ENCODE measurements at places on chromosomes 6 and 20.

DNA sequence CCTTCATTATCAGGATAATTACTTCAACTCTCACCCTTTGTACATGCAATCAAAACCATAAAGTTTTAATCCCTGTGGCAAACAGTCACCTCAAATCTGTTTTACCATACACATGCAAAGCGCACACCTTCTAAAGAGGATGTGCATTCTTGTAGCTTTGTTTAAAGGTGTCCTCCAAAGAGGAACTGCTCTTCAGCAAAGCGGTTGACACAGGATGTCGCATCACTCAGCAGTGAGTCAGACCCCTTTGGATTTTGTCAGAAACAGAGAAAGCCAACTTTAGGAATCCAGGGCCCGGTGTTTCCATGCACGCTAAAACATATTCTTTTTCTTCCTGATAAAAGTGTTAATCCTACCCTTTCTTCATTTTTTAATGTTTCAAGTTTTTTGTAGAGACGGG lies 268.3 kb upstream of the ARID1B start:
- no peak for DNase-seq

GRCh38 chr6:26329763-26330511 lies 35.1 kb upstream of the BTN3A2 start:
- DNase-seq = no peak

GRCh38 chr6:12348530-12349511 lies 58.7 kb downstream of the EDN1 start:
- DNase-seq = peak; percentile 38

- DNase-seq = no peak
Measured at GRCh38 chr6:43799551-43800297, 29.7 kb downstream of the VEGFA start.

GRCh38 chr6:96795481-96795880 lies 41.8 kb downstream of the GPR63 start:
- no peak for DNase-seq

DNA sequence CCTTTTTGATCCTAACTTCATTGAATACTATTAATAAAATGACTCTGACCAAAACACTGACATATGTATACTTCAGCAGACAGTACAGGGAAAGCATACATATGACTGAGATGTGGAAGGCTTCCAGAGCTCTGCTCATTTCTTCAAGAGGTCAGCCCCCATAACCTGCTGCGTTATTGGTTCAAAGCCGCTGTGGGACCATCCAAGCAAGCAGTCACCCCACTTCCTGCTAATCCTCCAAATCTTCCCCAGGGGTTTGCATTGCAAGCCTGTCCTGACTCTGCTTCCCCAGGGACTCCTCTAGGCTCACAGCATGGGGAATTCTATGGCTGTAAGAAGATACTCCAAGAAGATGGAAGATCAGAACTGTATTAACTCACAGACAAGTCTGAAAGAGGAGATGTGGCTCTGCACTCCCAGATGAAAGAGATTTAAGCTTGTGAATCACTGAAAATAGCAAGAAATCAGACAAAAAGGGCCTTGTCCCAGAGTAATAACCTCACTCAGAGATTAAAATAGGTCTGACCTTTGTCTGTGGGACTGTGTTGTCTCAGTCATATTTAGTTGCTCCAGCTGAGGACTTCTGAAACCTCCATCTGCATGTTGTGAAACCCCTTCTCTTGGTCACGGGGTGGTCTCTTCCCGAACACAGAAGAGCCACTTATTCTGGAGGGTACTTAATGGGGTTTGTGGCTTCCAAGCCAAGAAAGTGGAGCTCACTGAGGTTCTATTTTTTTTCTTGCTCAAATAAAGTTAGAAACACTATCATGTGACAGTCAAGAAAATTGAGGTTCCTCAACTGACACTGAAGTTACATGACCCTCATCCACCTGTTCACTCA lies 101.5 kb upstream of the MARCKS start:
- no peak for DNase-seq

- DNase-seq = no peak
Measured at GRCh38 chr6:5384276-5384675, 123.0 kb downstream of the FARS2 start.

DNA sequence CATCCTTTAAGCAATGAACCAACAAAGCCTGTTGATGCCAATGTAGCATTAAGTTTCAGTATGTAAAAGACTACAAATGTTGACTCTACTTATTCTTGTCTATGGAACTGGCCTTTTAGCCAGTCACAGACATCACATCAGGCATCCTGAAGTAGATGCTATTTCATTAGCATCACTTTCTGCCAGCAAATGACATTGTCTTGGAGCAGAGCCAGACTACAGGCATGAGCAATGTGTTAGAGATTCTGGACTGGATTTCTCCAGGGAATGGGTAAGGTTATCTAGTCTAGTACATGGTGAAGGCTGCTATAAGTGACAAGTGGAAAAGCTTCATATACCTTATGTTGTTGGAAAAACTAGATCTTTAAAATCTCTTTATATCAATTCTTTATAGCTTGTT lies 142.9 kb downstream of the ADGRB3 start:
- DNase-seq = no peak

- DNase-seq = peak; percentile 66
Measured at GRCh38 chr6:144150710-144151657, 667 bp downstream of the STX11 start.

GRCh38 chr20:9163251-9163650 lies 94.4 kb downstream of the PLCB4 start:
- no peak for DNase-seq

GRCh38 chr6:30196376-30196775 lies 16.8 kb downstream of the TRIM26 start:
- peak; percentile 65 for DNase-seq

DNA sequence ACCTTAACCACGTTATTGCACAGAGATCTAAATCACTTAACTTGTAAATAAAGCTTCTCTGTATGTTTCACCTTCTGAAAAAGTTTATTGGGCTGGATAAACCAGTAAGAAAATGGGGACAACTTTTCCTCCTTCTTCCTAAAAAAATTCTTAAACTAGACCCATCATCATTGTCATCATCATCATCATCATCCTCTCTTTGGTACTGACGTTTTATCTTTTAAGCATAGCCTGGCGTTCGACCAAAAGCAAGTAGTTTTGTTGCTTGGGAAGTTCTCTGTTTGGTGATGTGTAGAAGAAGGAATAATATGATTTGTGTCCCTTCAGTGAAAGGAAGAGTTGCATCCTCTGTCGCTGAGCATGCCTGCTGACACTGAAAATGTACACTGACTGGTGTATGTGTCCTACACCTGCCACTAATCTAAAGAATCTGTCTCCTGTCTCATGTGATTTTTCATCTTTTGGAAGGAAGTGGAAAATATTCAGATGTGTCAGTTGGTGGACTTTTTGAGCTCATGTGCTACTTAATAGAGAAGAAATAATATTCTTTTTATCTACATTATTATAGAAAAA lies 2.5 kb downstream of the CLVS2 start:
- DNase-seq = no peak

DNA sequence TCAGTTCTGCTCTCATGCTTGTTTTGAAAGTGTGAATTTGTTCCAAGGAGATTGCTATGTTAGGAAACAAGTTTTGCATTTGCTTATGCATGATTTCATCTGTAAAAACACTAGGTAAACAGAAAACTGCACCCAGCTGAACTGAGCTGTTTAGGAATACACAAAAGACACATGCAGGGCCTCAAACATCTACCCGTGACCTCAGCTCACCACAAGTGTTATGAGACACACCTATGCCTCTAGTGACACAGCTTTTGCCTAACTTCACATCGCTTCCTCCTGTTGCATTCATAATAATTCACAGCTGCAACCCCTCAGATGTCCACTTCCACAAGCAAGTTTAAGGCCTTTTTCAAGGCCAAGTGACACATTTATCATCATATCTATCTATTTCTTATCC lies 98.0 kb upstream of the SLC24A3 start:
- no peak for DNase-seq

DNA sequence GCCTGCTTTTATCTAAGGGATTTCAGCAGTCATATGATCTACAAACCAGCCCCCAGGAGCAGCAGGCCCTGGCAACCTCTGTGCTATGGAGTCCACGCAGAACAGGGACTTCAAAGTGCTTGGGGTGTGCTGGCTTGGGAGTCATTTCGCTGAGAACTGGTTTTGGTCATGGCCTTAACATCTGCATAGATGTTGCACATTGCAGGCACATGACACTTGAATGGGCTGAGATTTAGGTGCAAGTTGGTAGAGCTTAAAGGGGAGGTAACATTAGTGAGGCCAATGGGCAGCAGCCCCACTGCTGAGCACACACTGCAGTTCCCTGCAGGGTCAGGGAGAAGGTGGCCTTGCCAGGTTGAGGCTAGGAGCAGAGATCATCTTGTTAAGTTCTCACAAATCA lies 43.6 kb downstream of the RREB1 start:
- no peak for DNase-seq

- DNase-seq = no peak
Measured at GRCh38 chr6:133811557-133811956, 77.4 kb upstream of the TCF21 start.

DNA sequence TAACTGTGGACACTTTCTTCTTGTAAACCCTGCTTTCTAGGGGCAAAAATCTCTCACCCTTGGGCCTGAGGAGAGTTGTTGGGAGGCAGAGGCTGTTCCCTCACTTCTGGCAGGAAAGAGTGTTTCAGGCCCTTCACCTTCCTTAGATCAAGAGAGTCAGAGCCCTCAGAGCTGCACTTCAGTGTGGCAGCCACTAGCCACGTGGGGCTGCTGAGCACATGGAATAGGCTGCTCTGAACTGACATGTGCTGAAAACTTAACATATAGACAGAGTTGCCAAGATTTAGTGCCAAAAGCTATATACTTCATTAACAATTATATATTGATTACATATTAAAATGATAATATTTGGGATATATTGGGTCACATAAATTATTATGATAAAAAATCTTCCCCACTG lies 4.4 kb upstream of the LMBRD1 start:
- DNase-seq = no peak

- DNase-seq = no peak
Measured at GRCh38 chr20:12179692-12180091, 262.0 kb downstream of the BTBD3 start.

DNA sequence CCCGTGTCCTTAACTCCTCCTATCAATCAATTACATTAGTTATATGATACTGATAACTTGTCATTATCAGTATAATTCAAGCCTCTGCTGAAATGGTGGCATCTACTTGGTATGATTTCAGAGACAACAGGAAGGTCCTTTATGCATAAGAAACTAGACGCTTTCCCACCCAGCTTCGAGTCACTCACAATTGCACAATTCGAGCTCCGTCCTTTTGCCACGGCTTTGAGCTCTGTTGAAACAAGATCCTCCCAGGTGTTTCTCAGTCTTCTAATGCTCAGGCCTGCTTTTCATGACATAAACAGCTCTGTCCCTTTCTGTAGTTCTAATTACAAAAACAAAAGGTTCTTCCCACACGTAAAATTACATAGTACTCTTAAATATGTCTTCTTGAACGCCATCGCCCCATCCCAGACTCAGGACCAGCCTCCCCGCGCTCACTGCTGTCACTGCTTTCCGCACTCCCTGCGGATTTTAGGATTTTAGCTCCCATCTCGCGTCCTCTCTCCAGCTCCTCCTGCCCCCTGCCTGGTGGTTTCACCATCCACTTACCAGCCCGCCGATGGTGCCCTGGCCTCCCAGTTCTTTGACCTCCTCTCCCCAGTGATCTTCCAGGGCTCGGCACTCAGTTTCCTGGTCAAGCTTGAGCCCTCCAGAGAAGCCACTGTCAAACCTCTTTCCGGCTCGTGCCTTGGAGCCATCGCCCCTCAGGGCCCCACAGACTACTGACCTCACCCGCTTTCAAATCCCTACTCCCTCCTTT lies 23.2 kb upstream of the PNPLA1 start:
- DNase-seq = peak; percentile 45

DNA sequence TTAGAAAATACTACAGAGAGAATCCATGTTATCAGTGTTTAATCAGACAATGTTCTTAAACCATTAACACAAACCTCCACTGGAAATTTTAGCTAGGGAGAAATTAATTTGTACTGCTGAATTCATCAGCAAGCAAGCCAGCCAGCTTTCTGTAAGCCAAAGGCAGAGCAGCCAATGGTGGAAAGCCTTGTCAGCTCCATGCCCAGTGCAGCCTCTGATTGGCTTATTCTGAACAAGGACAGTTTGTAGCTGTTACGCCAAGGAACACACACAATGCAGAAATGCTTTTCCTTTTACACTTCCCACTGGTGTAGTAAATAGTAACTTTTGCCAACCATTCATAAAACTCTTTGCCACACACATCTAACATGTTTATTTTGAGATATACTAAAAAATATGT lies 265.0 kb downstream of the TENT5A start:
- no peak for DNase-seq

- no peak for DNase-seq
Measured at GRCh38 chr6:140857739-140858380, 1274.9 kb upstream of the GJE1 start.

DNA sequence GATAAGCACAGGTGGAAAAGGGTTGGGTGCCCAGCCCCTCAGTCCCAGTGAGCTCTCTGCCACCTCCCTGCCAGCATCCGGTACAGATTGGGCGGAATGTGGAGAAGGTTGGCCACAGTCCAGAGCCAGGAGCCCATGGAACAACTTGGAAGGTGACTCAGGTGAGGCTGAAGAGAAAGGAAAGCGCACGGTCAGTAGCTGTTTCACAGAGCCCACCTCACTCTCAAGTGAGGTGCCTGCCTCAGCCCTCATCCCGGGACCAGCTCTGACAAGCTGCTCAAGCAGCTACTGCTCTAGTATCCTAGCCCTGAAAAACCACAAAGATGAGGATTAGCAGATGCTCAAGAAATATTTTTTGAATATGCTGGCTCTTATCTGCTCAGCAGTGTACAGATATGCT lies 1.1 kb upstream of the MMP24OS start:
- DNase-seq = no peak

GRCh38 chr6:25053875-25054371 lies 118.2 kb upstream of the RIPOR2 start:
- no peak for DNase-seq

- DNase-seq = no peak
Measured at GRCh38 chr20:36658300-36658699, 12.3 kb upstream of the SLA2 start.

DNA sequence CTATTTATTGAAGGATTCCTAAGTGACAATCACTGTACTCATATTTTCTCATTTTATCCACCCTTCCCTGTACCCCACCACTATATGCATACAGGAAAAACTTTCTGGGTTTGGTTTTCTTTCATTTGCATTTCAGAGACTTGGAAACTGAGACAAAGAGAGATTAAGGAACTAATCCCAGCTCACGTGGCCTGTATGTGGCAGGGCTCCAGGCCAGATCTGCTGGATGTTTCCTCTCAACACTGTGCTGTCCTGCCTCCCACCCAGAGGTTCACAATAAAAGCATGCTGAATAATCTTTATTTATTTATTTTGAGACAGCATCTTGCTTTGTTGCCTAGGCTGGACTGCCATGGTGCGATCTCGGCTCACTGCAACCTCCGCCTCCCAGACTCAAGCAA lies 50.2 kb downstream of the CEP162 start:
- DNase-seq = no peak

GRCh38 chr6:140670021-140670420 lies 1295.6 kb upstream of the CITED2 start:
- no peak for DNase-seq

Measured in upper lobe of left lung (tissue), 6 donors.